Endodermal cell (in vitro differentiated cells): ENCODE measurements at places on chromosomes 3 and 15. TPM values are rescaled to one million over a fixed set of nuclear protein-coding genes. Genes with fewer than 3 reads are reported as not detected.
A peak's percentile ranks its signal among the peaks of the same experiment; 100 is the strongest.

DNA sequence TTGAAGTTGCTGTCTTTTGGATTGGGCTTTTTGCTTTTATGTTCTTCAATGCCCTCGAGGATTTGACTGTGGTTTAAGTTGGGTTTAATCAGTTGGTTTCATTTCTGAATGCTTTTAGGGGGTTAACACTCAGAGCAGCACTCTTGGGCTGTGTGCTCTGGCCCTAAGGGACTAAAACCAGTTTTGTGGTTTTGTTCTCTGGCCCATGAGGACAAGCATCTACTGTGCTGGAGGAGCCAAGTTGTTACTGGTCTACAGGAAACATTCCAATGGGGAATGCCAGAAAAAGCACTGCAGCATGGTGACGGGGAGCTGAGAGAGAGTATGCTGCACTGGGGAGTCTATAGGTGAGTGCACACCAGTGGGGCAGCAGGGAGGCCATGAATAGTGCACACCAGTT is 596.9 kb downstream of the ZBBX start:
- no peak for DNase-seq

ITIH4 gene
- 2.1 to 6.0 TPM (median 5.4 TPM) in 3 replicates for total RNA-seq

DNA sequence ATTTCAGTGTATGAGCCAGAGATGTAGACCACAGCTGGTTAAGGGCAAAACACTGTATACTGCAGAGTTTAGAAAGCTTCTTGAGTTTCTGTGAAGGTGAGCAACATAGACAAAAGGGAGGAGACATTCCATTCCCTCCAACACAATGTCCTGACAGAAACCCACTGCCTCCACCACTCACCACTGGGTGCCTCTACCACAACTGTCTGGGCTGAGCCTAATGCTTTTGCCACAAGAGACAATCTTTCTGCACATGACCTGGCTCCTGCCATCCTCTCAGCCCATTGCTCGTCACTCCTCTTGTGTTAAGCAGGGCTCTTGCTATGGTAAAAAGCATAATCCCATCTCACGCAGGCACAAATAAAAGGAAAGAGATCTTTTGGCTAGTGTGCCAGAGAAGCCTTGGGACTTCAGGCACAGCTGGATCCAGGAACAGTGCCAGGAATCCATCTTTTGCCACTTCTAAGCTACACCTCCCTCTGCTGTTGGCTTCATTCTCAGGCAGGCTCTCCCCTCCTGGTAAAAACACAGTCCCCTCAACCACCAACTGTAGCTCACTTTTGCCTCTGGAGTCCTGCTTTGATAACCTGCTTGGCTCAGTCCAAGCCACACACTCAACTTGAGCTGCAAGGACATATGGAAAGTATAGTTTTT is 140.6 kb upstream of the PRR20G start:
- DNase-seq, result peak; percentile 45

BFSP2 gene
- not detected in 2 replicates for total RNA-seq

DNA sequence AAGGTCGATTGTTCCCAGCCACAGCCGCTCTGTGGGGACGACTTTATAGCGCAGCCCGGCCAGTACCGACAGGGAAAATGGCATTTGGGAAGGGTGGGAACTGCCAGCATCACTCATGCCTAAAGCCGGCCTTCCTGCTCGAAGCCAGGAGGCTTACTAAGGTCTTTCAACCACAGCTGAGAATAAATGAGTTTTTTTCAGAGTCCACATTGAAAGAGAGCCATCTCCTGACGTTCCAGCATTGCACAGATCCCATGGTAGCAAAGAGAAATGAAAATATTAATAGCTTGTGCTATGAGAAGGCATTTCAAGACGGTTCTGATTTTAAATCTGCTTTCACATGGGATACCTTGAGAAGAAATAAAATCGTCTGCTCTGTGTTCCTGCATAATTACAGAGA is 230.2 kb upstream of the IGF1R start:
- DNase-seq, result no peak

- DNase-seq, result peak; percentile 50
Measured at GRCh38 chr15:88543065-88543776, 3.3 kb downstream of the DET1 start.

GRCh38 chr3:105618556-105618955 is 250.3 kb downstream of the CBLB start:
- no peak for DNase-seq

GUCA1C gene
- not detected in 3 replicates for total RNA-seq

SERPINI2 gene
- 0.45 TPM in 1 of 2 replicates, not detected in the other for total RNA-seq

DNA sequence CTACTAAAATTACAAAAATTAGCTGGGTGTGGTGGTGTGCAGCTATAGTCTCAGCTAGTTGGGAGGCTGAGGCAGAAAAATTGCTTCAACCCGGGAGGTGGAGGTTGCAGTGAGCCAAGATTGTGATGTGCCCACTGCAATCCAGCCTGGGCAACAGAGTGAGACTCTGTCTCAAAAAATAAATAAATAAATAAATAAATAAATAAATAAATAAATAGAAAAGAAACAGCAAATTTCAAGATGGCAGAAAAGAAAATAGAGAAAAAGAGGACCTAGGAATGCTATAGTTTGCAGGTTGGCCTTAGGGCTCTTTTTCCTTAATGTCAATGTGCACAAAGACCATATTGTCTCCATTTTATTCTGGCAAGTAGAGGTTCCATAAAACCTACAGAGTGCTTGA is 28.2 kb downstream of the IQCF6 start:
- no peak for DNase-seq

FBXO40 gene
- total RNA-seq, result not detected in 2 replicates

- no peak for DNase-seq
Measured at GRCh38 chr15:71219645-71220044, 104.4 kb downstream of the THSD4 start.

DNA sequence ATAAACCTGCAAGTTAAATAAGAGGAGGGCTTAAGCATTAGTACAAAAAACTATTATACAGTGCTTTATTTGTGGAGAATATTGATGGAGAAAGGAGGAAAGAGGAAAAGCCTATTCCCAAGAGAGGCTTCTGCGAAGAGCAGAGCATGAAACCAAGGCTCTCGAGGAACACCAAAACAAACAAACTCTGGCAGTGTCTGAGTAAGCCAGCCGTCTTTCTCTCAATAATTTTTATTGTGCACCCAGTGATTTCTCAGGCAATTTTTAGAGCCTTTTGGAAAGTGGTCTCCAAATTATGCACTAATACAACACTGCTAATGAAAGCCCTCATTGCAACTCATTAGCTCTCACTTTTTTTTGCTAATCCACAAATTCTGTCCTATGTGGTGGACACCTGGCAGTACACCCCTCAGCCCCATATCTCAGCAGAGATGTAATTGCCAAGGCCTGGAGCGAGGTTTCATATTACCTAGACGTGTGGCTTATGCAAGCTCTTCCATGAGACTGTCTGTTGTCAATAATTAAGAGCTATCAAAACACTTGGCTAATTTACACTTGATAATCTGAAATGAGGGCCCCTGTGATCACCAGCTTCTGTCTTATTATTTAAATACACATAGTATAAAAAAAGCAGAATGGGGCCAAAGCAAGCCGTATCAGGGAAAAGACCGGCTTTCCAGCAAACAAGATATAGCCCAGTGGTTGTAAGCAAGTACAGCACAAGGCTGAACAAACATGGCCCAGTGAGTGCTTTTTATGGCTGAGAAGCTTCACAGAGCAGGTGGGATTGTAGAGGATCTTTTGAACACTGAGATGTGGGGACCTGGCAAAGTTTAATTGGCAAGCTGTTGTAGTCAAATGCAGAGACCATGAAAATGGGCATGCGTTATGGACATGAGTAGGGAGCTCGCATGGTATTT is 216.9 kb downstream of the ROBO2 start:
- DNase-seq, result no peak

- no peak for DNase-seq
Measured at GRCh38 chr3:189344996-189345395, 173.2 kb downstream of the TPRG1 start.

- no peak for DNase-seq
Measured at GRCh38 chr15:57951328-57951932, 114.1 kb downstream of the ALDH1A2 start.

SH2D7 gene
- not detected in 2 replicates for total RNA-seq

DNA sequence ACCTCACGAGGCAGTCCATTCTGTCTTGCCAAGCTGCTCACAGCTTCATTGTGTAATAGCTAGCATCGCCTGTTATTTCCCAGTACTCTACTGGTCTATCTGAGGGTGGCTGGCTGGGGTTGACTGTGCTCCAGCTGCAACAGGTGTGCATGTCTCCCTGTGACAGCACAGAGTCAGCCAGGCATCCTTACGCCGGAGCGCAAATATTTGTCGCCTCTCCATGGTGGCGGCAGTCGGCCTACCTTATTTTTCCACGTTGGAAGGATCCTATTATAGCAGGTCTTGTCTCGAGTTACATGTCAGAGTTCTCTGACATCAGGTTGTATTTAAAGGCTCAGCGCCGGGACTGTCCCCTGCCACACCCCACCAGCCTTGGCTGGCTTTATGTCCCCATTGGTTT is 307.1 kb downstream of the TLE3 start:
- DNase-seq, result no peak

DNA sequence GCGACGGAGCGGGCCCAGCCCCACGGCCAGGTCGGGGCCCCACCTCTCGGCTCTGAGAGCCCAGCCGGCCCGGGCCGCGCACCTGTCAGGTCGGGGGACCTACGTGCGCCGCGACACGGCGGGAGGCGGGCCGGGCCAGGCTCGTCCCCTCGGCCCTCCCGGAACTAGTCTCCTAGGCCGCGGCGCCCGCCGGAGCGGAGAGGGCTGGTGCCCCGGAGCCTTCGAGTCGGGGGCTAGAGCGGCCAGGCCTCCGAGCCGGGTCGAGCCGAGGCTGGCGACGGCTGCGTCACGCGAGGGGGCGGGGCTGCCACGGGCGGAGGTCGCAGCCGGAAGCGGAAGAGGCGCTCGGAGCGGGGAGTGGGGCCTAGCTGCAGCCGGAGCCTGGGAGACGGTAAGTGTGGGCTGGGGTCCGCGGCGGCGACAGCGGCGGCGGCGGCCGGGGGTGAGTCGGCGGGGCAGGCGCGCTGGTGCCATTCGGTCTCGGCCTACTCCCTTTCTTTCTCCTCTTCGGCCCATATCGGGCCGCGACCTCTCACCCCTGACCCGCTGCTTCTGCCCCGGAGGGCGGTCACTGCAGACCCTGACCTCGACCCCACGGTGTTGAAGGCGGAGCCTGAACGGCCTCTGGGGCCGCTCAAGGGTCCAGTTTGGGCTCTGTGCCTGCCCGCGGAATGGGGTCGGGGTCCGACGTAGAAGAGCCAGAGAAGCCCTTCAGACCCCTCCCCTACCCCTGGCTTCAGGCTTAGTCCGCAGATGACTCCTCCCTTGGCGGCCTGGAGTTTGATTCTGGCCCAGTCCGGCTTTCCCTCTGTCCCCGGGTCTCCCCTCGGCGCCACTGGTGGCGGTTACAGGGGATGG is at the start of gene CLK3:
TSS of gene CLK3 (plus strand) at position 329 of the 858 bp plus-strand sequence. CDS start 3,361 bp downstream, outside the sequence.
- DNase-seq, result peak; percentile 98

GRCh38 chr3:43071313-43071893 is 34.5 kb downstream of the POMGNT2 start:
- peak; percentile 82 for DNase-seq

DNA sequence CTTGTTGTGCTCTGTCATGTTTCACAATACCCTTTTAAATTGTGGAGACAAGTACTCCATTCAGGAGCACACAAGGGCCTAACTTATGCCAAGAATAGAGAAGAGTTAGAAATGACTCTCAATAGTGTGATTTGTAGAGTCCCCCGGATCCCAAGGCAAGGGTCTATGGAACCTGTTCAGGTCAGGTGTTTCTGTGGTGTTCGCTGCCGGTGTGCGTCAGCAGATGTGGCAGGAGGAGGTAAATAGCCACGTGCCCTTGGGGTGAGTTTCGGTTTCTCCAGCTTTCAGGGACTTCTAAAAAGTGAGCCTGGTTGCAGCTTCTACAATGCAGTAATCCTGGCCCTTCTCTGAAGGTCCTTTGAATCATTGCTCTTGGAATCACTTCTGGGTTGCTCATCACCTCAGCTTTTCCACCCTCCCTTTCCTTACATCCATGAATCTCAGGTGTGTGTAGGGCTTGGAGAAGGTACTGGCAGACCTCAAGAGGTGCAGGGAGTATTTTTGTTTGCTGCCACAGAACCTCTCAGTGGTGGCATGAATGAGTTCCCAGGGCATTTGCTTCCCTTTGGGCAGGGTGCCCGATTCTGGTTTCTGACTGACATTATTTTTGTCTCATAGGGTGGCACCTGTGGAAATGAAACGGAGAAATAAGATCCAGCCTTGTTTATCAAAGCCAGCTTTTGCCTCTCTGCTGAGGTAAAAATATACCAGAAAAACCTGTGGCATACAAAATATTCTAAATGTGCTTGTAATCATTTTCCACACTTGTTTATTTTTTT is 7.3 kb downstream of the ST3GAL6 start:
- DNase-seq, result no peak

GRCh38 chr3:71504250-71505036 is 79.1 kb downstream of the FOXP1 start:
- DNase-seq, result no peak

- DNase-seq, result no peak
Measured at GRCh38 chr15:42921342-42921731, 759 bp upstream of the TTBK2 start.

TTLL13 gene
- total RNA-seq, result 0.46 to 0.70 TPM in 2 of 3 replicates, not detected in the other

DNA sequence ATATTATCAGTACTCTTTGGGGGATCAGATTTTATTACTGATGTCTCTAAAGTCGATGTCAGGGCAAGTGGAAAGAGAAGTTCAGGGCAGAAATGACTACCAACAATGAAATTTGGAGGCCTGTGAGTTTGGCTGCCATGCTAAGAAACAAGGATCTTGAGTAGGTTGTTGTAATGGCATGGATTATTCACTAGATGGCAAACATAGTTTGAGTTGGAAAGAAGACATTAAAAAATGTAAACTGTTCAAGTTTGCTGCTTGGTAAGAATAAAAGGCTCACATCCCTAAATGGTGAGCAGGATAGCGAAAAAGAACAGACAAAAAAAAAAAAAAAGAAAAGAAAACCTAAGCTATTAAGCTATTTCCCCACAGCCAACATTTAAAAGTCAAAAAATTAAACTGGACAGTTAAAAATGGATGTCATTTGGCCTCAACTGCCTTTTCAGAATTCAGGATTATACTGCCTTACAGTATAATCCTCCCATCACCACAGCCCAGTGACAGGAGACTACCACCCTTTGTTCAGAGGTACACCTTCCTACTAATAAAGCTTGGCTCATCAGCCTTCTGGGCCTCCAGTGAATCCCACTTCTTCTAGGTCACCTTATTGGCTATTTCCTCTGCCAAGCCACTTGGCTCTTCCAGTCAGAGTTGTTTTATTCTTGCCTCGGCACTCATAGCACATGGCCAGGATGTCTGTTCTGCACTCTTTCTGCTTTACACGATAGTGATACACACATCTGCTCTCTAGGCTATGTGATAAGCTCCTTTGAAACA is 163.7 kb downstream of the PLD1 start:
- no peak for DNase-seq

DNA sequence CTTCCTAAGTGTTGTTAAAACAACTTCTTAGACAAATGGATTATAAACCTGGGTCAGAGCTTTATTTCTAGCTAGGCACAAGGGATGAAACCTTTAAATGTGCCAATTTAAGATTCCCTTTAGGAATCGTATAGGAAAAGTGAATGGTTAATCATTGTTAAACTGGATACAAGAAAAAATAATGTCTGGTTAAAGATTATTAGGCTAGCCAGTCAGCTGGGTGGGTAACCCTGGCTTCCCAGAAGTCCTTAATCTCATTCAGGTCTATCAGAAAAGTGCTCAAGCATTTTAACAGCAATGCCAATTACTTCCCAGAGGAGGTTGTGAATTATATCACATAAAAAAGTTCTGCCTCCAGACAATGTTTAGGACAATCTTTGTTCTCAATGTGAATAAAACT is 37.6 kb downstream of the NANOGP8 start:
- no peak for DNase-seq

GRCh38 chr15:56102441-56102840 is 109.0 kb upstream of the NEDD4 start:
- DNase-seq, result no peak
